ENCODE measurements at places on chromosomes 4 and X.

GRCh38 chrX:101736651-101737050 lies 77.0 kb upstream of the ARMCX2 start:
- no peak for DNase-seq

GRCh38 chr4:93896516-93896915 lies 68.0 kb downstream of the ATOH1 start:
- no peak for DNase-seq

DNA sequence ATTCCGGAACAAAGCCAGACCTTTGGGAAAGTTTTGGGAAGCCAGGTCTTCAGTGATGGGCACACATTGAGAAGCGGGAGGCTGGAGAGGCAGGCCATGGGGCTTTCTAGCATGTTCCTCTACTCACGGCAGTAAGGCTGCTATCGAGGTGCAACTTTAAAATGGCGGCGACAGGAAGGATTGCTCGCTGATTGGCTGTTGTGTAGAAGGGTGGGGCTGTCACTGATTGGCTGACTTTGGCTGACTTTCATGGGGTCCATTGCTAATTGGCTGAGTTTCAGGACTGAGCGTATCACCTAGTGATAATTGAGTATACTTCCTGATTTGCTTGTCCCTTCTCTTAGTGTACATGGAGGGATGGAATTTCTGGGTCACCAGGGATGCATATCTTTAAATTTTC lies 19.7 kb upstream of the GLOD5 start:
- DNase-seq = no peak

DNA sequence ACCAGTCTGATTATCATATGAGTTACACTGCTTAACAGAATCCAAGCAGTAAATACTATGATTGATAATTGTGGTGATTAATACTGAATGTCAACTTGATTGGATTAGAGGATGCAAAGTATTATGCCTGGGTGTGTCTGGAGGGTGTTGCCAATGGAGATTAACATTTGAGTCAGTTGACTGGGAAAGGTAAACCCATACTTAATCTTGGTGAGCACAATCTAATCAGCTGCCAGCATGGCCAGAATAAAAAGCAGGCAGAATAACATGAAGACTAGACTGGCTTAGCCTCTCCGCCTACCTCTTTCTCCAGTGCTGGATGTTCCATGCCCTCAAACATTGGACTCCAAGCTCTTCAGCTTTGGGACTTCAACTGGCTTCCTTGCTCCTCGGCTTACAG lies 961.3 kb downstream of the ADGRL3 start:
- no peak for DNase-seq

- DNase-seq = no peak
These were observed 12.0 kb upstream of the UFSP2 start for GRCh38 chr4:185437809-185438208.

DNA sequence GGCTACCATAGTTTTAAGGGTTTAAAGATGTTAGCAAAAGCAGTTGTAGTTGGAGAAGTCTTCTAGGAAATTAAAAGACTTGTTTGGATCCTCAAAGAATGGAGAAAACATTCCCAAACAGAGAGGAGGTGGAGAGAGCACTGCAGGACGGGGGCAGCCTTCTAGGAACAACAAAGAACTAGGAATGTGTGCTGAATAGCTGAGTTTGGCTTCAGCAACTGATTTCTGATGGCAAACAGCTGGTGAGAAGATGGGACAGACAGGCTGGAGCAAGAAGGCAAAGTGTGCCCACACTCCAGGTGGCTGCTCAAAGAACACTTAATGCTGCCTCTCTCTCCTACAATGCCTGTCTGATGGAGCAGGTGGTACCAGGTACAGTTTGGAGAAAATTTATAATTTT lies 1331.1 kb downstream of the ADGRL3 start:
- DNase-seq = no peak

- DNase-seq = no peak
These were observed 22.0 kb downstream of the CCNQ start for GRCh38 chrX:153576961-153577360.

DNA sequence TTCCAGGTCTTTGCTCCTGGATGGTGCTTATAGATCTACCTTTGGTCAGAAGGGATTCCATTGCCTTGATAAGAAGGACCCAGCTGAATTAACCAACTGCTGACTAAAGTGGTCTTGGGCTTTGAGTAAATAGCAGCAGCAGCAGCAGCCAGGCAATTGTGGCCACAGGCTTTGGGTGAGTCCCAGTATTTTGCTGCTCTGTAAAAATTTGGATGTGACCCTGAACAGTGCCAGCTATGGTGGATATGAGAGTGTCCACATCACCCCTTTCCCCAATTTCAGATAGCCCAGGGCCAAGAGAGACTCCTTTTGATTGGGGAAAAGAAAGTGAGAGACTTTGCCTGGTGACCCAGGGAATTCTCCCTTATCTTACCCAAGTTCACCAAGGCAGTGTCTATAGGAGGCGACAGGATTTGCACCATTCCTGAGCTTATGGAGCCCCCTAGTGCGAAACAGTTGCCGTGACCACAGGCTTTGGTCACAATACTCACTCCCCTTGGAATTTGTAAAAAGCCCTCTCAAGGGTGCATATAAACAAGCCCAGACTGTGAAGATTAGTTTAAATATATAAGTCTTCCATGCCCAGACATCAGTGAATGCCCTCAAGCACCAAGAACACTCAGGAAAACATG lies 518.0 kb downstream of the TMA16 start:
- DNase-seq = peak; percentile 34

GRCh38 chr4:139015948-139016471 lies 429 bp downstream of the NOCT start:
- peak; percentile 32 for DNase-seq

- DNase-seq = no peak
These were observed 12.9 kb upstream of the PRKG2 start for GRCh38 chr4:81227968-81228367.

- no peak for DNase-seq
These were observed 6.2 kb downstream of the NAT8L start for GRCh38 chr4:2065106-2065930.

- peak; percentile 18 for DNase-seq
These were observed 273.8 kb downstream of the GASK1B start for GRCh38 chr4:157898836-157899605.

GRCh38 chrX:122934131-122934530 lies 249.9 kb upstream of the GRIA3 start:
- peak; percentile 51 for DNase-seq

DNA sequence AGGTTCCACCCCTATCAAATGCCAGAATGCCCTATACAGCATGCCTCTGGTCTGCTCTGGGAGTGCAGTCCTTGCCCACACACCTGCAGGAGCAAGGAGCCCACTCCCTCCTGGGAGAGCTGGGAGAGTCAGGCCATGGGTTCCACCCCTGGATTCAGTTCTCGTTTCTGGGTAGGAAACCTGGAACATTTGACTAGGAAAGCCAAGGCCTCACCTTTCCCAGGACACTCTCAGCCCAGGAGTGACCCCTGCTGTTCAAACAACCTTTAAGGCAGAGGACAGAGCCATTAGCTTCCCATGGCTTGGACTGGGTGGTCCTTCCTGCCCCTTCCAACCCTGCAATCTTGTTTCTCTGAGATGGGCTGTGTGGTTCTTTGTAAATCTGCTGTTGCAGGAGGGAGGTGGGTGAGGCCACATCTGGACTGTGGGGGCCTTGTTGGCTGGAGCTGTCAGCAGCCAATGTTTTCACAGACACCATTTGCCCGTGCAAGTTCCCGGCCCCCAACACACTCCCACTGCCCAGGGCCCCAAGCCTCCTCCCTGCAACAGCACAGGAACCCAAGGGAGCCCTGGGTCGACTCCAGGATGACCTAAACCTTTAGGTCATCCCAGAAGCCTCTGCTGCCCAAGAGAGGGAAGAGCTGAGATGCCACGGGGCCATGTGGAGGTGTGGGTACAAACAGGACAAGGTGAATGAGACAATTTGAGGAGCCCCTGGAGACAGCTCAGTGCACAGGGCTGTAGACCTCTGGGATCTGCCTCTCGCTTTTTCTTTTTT lies 104.4 kb downstream of the PJA1 start:
- DNase-seq = peak; percentile 50

DNA sequence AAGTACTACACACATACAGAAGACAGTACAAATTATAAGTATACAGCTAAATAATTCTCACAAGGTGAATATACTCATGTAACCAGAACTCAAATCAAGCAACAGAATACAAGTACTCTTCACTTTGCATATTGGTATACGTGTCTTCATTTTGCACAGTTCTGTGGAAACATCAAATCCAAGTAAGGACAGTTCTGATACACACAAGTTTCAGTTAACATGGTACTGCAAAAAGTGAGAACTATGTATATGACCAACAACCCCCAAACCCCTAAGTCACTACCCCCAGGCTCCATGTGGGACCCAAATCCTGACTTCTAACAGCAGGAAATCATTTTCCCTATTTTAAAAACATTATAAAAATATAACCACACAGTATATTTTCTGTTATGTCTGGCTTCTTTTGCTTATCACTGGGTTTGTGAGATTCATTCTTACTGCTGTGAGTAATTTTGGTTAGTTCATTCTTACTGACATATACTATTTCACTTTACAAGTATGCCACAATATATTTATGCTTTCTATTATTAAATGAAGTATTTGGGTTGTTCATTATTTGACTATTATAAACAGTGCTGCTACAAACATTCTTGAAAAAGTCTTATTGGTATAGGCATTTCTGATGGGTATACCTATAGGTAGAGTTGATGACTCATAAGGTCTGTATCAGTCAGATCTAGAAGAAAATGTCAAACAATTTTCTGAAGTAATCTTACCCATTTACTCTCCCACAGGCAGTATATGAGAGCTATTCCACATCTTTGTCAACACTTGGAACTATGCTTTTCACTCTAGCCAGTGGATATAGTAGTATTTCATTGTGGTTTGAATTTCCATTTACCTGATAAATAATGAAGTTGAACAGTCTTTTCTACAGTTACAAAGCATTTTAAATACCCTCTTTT lies 47.0 kb downstream of the SCLT1 start:
- DNase-seq = no peak

- DNase-seq = no peak
These were observed 4.5 kb downstream of the VEGFC start for GRCh38 chr4:176788248-176788647.

- DNase-seq = no peak
These were observed 1024.5 kb upstream of the PCDH10 start for GRCh38 chr4:132124624-132124974.

- no peak for DNase-seq
These were observed 213.5 kb downstream of the VEGFC start for GRCh38 chr4:176579226-176579625.

- peak; percentile 60 for DNase-seq
These were observed 55.2 kb downstream of the CLOCK start for GRCh38 chr4:55491486-55491885.

DNA sequence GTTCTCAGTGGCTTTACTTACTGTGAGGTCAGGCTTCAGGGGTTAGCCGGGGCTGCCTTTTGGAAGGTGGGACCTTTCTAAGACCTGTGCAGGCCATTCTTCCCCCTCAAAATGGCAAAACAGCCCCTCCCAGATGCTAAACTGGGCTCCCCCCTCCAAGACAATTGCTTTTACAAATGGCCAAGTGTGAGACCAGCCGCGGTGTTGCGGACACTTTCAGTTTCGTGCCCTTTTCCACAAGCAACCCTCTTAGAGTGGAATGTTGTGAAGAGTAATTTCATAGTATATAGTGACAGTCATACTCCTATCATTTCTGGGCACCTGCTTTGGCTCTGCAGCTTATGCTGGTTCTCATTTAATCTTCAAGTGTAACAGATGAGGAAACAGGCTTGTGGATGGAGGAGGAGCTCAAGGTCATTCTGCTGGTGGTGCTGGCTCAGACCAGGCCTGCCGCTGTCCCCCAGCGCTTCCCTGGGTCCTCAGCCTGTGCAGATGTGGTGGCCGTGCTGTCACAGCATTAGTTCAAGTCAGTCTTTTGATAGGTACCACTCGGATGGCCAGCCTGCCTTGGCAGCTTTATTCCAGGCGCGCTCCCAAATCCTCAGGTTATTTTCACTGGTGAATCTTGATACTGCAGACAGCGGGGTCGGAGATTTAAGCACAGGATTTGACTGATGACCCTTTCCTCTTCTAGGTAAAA lies 55.0 kb upstream of the TADA2B start:
- no peak for DNase-seq

DNA sequence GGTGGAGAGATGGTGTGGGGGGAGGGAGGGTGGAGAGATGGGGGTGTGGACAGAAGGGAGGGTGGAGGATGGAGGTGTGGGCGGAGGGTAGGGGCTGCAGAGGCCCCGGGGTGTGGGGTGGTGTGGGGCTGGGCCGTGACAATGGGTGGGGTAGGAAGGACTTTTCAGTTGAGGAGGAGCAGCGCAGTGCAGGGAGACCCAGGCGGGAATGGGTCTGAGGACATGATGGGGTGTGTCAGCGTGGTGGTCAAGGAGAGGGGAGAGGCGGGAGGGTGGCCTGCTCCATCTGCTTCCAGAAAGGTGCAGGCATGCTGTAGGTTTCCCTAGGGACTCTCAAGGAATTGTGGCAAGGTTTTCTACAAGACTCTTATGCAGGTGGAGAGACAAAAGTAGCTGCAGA lies 48.9 kb downstream of the RGS12 start:
- DNase-seq = no peak

DNA sequence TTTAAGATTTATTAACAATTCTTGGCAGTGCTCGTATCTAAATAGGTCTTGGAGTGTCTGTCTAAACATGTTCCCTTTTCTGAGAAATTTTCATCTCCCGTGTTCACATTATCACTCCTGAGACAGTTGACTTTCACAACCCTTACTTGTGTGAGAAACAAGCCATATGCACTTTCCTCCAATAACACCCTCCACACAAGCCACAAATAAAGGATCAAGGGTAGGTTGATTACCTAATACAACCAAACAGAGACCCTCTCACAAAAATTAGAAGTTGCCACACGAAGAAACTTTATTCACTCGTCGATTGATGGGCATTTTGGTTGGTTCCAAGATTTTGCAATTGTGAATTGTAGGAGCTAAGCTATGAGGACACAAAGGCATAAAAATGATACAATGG lies 763.9 kb downstream of the TRAM1L1 start:
- DNase-seq = no peak

DNA sequence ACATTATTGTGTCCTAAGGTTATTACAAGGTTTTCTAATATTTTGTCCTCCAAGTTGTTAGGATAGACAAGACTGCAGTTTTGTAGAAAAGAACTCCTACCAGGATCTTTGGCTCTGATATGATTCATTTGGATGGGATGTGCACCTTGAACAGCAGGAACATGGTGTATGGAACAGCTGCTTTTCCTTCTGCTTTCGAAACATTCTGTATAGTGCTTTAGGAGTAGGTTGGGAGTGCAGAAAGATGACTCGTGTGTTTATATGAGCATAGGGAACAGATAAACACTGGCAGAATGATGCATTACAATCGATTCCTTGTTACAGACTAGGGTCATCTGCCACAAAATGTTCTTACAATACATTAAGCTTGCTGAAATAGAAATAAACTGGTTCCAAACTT lies 790.1 kb downstream of the DMD start:
- DNase-seq = no peak

GRCh38 chrX:15350329-15350996 lies 15.1 kb upstream of the PIGA start:
- no peak for DNase-seq

DNA sequence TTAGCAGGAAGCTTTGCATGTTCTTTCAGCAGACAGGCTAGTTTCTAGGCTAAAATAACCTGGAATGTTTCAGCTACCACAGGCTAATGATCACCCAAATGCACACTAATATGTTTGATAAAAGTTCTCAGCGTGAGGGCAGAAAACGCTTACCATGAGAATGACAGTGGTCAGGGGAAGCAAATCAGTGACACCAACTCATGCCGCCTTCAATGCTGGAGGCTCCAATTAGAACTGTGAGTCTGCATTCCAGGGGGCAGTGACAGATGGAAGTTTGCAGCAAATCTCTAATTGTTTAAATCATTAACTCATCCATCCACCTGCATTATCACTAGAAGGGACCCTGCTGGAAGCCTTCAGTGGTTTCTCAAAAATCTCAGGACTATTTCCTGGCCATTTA lies 43.2 kb downstream of the ANOS1 start:
- no peak for DNase-seq

- DNase-seq = no peak
These were observed 67.1 kb downstream of the CC2D2A start for GRCh38 chr4:15536552-15537499.

Data from fibroblast of mammary gland (primary cell).